ENCODE measurements at places on chromosomes 3 and 15. TPM values are rescaled to one million over a fixed set of nuclear protein-coding genes. Genes with fewer than 3 reads are reported as not detected.
A peak's percentile ranks its signal among the peaks of the same experiment; 100 is the strongest.

DNA sequence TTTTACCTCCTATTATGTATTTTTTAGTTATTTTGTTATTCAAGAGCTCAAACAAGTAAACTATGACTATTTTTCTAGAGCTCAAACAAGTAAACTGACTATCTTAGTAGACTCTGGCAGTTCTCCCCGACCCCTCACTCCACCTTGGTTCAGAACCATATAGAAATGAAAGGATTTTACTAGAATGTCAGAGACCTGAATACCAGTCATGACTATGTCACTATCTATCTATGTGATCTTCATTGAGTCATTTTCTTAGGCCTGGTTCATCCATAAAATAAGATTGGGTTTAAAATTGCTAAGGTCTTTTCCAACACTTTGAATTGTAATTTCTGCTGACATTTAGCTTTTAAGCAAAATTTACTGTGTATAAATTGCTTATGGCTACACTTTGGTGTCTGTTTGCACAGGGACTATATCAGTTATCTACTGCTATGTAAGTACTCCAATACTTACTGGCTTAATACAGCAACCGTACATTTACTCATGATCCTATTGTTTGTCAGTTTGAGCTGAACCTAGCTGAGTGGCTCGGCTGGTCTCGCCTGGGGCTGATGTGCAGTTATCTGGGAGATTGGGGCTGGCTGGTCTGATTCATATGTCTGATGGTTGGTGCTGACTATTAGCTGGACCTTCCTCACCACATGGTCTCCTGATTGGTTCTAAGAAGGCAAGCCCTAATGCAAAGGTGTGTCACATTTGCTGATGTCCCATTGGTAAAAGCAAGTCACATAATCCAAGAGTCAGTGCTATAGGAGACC lies 37.0 kb downstream of the RASA2 start:
- DNase-seq = no peak

DNA sequence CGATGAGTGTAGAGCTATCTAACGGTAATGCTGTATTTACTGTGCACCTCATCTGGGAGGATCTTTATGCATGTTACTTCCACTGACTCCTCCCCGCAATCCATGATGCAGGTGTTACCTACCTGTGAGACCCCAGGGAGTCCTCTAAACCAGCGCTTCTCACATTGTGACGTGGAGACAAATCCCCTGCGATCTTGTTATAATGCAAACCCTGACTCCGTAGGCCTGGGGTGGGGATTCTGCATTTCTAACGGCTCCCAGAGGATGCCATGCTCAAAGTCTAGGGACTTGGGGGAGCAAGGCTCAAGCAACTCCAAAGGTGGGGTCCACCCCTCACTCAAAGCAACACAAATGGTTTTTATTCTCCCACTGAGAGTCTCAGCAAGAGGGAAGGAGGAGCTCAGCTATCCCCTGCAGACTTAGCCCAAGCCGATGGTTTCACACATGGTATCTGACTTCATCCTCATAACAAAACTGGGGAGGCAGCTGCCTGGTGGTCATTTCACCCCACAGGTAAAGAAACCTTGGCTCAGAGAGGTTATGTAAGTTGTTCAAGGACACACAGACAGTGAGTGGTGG lies 63.6 kb downstream of the PCSK6 start:
- no peak for DNase-seq

GRCh38 chr15:85091990-85092389 lies 110.3 kb downstream of the PDE8A start:
- DNase-seq = no peak

DNA sequence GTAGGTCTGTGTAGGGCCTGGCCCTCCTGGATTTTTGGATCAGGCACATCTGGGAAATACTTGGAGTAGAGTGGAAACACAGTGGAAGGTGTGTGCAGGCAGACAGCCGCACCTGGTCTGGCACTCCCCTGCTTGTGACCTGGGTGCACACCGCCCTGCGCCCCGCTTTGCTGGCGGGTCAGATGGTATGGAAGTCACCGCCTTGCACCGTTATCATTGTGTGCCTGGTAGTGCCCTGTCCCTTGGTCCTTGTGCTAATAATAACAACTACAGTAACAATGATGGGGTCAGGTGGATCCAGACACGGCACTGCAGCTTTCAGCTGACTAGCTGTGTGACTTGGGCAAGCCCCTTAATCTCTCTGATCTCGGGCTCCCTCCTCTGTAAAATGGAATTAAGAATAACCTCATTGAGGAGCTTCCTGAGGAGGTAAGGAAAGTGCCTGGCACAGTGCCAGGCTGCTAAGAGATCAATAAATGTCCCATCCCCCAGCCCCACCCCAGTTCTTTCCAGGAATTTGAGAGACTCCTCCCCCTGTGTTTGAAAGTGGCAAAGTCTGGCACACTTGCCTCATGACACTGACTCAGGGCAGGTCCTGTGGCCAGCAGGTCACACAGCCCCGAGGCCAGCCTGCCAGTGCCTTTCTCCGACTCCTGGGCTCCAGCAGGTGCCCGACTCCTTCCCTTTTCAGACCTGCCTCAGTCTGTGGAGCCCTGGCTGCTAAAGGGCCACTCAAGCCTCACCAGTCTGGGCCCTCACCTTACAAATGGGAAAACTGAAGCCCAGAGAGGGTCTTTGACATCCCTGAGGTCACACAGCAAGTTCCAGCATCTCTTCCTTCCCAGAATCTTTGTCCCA lies 9.8 kb downstream of the ISG20 start:
- peak; percentile 75 for DNase-seq

DNA sequence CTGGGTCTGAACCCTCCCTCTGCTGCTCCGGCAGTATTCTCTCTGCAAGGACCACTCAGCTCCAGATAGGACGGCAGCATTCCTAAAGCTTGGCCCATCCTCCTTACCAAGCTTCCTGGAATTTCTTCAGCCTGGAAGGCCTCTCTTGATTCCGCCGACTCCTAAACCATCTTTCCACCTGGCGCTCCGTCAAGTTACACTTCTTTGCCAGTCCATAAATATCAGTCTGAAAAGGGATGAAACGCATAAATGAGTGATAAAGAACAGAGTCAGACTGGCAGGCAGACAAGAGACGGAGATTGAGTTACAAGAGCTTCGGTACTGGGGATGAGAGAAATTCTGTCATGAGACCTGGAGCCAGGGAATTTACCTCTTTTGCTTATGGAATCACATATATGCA lies 44.3 kb downstream of the CERS3 start:
- DNase-seq = no peak

Gene CISH
- 14.5 TPM for total RNA-seq

Gene WDR49
- total RNA-seq = not detected

- DNase-seq = no peak
These were observed 6.6 kb downstream of the MAP2K5 start for GRCh38 chr15:67548862-67549651.

- no peak for DNase-seq
These were observed 380.8 kb upstream of the NDN start for GRCh38 chr15:24067733-24068501.

DNA sequence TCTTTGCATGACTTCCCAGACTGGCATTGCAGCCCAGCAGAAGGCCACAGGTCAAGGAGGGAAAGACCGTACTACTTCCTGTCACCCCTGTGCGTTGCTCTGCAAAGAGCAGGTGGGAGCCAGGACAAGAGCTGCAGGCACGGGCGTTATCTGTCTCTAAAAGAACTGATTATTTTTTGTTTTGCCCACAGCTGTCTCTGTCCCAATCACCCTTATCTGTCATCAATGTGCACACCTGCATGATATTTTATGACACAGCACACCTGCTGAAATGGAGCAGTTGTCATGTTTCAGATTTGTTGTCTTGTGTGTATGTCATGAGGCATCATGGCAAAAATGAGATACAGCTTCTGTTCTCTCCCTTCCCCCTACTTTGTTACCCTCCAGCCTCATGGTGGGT lies 58.8 kb downstream of the SLCO3A1 start:
- no peak for DNase-seq

DNA sequence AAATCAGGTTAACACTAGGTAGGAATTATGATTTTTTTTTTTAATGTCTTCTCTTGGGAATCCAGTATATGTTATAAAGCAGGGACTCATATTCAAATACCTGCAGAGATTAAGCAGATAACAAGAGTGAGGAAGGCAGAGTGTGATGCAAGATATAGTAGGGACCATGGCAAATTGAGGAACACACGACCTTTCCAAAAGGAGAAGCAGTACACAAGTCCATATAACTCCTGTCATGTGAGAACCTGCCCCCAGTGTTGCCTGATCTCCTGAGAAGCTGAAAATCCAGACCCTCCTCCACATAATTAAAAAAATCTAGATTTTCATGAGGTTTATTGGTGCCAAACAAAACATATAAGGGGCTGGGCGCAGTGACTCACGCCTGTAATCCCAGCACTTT lies 3.6 kb downstream of the RFC4 start:
- DNase-seq = no peak

DNA sequence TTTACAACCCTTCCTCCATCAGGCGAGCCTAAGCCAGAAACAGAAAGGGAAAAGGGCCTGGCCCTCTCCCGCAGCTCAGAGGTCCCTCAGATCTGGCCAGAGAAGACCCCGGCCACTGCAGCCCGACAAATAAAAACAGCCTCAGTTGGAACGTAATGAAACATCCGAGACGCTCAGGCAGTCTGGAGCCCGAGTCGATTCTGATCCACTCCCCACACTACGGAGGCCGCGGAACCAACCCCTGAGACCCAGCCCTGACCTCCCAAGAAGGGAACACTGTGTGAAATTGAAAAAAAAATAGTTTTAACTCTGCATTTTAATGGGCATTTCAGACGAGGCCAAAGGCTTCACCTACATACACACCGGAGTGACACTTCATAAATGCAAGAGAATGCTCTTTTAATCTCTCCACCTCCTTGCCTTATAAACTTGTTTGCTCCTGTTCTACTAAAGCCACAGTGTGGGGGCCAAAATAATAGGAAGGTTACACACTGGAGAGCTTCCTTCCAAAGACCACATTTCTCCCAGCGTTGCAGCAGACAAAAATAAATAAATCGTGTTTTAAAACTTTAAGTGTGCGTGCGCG lies 3.7 kb downstream of the MEIS2 start:
- DNase-seq = no peak

DNA sequence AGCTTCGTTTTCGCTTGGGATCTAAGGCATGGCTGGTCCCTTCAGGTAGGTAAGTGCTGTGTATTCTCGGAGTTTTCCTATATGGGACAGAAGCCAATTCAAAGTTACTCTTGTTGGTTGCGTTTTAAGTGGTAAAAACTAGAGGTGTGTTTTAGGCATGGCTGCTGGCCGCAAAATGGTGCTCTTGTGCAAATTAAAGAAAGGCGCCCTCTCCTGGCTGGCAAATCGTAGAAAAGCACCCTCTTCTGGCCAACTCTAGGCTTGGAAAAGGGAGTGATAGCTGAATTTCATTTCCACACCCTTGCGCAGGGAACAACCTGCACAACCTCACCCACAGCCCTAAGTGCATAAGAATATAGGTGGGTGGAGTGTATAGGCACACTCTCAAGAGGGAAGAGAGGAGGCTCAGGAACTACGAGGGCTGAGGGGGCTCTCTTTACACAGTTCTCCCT lies 23.5 kb downstream of the DRD3 start:
- no peak for DNase-seq

DNA sequence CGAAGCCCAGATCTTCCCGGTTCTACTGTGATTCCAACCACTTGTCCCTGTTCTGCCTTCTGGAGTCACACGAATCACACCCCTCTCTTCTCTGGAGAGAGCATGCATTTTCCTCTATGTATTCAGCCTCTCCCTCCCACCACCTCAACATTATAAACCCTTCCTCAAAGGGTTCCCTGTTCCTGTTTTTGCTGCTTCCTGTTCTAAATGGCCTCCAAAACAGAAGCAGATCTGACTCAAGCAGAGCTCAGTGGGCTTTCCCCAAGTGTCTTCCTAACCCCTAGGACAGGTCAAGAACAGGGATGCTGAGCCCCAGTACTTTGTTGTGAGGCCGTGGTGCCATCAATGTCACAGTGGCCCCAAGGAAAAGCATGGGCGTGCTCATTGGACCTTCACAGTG lies 75.7 kb upstream of the ARNT2 start:
- no peak for DNase-seq

- DNase-seq = no peak
These were observed 48.4 kb downstream of the SLC41A3 start for GRCh38 chr3:126035362-126036050.

DNA sequence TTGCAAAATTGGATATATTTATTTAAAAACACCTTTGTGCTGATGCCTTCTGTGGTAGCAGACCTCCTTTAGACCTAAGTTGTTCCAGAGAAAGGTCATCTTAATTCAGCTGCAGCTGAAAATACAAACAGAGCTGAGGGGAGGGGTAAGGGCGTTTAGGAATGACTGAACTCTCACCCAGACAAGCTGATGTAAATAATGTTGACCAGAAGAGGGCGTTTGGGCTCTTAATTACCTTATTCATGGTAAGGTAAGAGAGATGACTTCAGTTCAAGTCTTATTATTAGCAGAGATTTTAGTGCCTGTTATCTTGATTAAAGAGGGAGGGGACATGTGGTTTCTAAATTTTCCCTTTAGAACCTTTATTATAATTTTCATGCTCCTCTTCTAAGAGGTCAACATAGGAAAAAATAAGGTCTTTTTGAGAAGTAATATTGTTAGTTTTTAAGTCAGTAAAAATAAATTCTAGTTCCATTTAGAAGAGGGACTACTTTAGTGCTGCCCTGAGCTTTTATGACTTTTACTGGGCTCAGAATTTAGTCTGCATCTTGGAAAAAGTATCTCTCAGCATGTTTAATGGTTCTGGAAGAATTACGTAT lies 46.3 kb downstream of the GPR171 start:
- DNase-seq = no peak

DNA sequence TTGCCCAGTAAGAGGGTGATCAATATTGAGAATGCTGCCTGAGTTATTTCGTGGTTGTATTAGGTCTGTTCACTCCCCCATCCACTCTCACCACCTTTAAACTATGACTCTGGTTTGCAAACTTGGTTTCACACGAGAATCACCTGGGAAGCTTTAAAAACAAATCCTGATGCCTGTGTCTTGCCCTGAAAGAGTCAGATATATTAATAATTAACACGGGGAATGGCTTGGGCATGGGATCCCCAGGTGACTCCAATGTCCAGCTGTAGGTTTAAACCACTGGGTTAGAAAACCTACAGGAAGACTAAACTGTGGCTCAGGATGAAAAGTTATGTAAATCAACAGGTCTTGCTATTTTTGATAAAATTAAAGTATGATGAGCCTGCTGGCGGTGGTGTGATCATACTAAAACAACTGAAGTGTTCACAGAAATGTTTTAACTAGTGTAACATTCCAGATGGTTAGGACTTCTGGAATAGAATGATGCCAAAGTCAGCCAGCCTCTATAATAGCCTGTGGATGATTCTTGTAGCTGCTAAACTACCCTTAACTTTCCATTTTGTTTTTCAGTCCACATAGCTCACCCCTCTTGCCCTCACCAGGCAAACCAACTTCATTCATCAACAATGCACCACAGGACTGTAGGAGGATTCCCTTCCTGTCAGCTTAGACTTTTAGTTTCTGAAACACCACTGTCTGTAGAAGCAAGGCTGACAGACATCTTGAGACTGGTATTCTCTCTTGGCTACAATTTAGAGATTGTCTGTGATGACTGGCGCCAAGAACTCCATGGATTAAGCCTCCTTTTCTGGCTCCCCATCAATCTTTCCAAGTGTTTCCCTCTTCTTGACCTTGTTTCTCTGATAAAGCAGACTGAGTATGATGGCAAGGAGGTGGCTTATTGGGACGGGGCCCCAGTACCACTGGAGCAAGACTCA lies 119.1 kb upstream of the ADAMTS9 start:
- no peak for DNase-seq

- no peak for DNase-seq
These were observed 18.4 kb downstream of the ARL6IP5 start for GRCh38 chr3:69103123-69103522.

Measured in suprapubic skin (tissue), 4 donors.